ENCODE measurements at places on chromosomes 7 and 10.

GRCh38 chr10:50346942-50347341 is 95.6 kb upstream of the ASAH2 start:
- DNase-seq: no peak

DNA sequence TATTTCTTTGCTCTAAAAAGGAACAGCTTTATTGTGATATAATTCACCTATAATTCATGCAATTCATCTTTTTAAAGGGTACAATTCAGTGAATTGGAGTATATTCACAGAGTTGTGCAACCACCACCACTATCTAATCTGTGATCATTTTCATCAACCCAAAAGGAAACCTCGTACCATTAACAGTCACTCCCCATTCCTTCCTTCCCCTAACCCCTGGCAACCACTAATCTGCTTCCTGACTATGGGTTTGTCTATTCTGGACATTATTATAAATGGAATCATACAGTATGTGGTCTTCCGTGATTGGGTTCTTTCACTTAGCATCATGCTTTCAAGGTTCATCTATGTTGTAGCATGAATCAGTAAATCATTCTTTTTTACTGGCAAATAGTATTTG is 52.3 kb downstream of the MKI67 start:
- DNase-seq: no peak

GRCh38 chr7:33494474-33494873 is 365.1 kb downstream of the BBS9 start:
- no peak for DNase-seq

DNA sequence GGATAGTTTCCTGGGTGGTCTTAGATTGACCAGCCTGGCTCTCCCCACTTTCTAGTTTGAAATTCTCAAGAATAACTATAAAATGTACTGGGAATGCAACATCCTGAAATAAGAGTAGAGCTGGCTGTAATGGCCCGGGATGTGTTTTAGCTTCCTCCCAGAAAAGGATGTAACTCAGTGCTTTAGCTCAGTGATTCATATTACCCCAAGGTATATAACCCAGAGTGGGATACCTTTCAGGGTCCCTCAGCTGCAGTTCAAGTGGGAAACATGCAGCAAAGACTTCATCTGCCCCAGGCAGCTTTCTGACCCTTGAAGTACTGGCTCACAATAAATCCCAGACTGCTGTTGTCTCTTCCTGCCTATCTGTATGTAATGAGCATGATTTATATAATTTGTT is 666.7 kb upstream of the KCND2 start:
- DNase-seq: no peak

DNA sequence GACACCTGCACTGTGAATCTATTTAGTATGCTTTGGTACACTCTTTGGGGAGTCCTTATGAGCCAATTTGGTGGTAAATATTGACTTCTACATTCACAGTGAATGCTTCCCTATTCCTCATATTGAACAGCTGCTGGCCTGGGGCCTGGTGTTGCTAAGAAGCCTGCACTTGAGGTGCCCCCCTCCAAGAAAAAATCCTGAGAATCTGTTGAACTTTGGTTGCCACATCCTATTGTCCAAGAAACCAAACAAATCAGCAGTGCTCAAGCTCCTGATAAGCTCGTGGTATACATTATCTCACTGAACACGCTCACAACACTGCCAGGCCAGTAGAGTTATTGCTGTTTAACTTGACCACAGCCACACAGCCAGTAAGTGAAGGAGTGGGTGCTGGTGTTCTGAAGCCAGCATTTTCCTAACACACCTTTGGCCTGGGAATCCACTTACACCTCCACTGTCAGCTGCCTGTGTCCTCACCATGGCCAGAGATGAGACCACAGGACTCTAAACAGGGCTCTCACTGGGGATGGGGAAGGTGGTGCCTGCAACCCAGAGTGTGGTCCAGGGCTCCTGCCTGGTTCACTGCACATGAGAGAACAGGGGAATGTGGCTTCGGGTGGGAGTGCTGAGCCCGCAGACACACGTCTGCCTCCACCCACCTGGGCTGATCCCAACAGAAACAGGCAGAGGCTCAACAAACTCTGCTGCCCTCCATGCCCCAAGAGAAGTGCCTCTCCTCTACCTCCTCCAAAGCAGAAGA is 6.7 kb downstream of the DDC start:
- DNase-seq: no peak
